Renal pelvis (tissue), 12 donors: ENCODE measurements at places on chromosomes 11 and 22.

DNA sequence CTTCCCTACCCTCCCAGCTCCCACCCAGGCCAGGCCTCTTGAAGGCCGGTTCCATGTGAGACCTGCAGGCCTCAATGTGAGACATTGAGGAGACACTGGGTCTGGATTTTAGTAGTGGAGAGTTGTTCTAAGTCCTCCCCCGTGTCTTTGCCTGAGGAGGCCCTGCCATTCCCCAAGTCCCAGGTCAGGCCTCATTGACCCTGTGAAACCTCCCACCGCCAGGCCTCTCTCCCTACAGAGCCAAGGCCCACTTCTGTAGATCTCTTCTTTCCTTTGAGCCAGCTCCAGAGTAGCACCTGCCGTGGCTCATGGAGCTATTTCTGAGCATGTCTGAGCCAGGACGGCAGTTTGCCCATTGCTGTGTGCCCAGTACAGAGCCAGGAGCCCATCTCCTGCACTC, 1419.6 kb downstream of the TBC1D22A start:
- no peak for DNase-seq

GRCh38 chr11:92332986-92333385, 108.4 kb downstream of the FAT3 start:
- peak; percentile 45 for DNase-seq

GRCh38 chr11:27972522-27973170, 135.3 kb downstream of the KIF18A start:
- no peak for DNase-seq

- DNase-seq: no peak
Measured at GRCh38 chr11:103946793-103947545, 89.5 kb upstream of the DDI1 start.

- no peak for DNase-seq
Measured at GRCh38 chr11:46505741-46506482, 87.9 kb downstream of the AMBRA1 start.

DNA sequence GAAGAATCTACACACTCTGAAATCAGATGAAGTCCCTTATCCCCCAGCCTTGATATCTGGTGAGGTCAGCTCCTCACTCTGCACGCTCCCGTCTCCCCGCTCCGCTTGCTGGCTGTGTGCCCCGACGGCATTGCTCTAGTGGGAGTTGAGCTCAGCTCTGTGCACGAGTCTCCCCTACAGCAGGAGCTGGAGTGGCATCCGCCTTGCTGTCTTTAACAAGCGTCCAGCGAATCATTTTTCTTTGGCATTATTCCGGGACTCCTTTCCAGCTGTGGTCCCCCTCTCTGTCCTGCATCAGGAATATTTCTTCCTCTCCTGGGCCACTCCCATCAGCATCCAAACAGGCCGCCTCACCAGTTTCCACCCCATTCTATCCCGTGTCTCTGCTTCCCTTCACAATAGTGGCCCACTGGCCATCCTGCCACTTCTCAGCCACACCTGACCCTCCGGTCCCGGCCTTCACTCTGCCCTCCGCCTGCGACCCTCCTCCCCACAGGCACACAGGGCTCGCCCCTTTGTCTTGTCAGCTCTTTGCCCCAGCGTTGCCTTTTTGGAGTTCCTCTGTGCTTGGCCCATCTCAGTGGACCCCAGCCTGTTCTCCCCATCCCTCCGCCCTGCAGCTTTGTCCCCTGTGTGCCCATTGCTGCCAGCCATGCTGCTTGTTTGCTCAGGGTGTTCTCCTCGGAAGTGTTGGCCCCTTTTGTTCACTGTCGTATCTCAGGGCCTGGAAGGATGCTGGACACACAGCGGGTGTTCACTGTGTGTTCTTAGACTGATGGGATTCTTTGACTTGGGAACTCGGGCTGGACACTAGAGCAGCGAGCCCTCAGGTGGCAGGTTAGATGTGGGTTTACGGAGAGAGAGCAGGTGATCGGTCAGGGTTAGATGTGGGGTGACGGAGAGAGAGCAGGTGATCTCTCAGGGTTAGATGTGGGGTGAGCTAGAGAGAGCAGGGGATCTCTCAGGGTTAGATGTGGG, 441.8 kb downstream of the TBC1D22A start:
- no peak for DNase-seq

GRCh38 chr11:80167766-80168165, 726.9 kb upstream of the TENM4 start:
- no peak for DNase-seq

DNA sequence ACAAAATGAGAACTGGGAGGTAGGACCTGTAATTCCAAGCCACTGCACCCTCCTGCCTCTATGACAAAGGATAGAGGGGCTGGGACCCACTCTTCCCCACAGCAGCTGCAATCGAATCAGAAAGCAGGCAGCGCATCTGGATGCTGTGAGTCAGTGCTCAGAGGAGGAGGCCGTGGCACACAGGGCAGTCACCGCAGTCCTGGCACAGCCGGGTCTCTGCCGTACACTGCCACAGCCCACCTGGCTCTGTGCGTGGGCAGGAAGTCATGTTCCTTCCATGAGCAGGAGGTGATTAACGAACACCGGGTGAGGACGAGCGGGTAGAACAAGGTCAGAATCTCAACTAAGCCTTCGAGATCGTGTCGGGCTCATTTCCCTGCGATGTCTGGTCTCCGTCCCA, 30.2 kb upstream of the PPFIA1 start:
- DNase-seq: no peak

GRCh38 chr11:76918941-76919386, 58.2 kb downstream of the ACER3 start:
- peak; percentile 62 for DNase-seq

DNA sequence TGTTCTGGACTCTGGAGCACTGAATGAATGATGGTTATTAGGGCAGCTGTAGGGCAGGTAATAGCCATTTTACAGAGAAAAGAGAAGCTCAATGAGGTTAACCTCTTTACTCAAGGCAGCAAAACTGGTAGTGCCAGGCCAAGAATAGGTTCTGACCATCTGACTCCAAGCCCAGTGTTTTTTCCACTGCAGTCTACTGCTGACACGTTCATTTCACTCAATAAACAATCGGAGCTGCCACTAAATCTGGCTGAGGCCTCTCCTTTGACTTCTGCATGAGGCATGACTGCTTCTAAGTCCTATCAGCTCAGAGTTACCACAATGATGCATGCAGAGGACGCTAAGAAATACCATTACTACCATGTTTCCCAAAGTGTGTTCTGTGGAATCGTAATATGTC, 117.6 kb downstream of the ARL14EP start:
- DNase-seq: no peak

DNA sequence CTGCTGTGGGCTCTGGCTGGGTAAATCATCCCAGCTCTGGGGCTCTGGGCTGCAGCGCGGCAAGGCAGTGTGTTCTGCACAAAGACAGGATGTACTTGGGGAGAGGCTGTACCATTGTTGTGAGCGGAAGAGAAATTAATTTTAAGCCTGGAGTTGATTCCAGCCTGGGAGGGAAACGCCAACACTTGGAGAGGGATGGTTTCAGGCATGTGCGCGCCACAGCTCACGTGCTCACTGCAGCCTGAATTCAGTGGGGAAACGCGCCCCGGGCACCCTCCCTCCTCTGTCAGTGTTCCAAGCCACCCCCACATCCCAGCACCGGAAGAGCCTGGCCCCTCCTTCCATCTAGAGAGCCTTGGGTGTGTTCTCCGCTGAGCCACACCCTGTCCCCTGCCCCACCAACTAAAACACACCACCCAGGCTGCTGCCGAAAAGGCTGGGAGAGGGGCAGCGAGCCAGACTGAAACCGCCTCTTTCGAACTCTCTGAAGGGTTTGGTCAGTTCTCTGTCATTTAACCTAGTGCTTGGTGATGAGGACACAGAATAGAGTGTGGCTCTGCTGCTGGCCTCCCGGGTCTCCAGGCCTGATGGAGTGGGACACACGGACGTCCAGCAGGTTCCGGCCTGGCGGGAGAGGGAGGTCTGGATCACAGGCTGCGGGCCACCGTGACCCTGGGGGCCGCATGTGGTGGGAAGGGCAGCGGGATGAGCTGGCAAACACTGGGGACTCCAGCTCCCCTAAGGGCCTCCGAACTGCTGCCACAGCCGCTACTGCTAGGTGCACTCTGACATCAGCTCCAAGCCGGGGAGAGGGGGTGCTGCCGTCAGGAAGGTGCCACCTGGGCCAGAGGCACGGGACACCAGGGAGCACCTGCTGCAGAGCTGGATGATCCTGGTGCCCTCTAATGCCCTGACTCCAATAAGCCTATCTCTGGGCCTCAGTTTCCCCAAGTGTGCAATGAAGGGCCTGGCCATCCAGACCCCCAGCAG, 230.8 kb downstream of the CTTN start:
- DNase-seq: no peak

- no peak for DNase-seq
Measured at GRCh38 chr22:40009951-40010671, 15.4 kb downstream of the FAM83F start.

DNA sequence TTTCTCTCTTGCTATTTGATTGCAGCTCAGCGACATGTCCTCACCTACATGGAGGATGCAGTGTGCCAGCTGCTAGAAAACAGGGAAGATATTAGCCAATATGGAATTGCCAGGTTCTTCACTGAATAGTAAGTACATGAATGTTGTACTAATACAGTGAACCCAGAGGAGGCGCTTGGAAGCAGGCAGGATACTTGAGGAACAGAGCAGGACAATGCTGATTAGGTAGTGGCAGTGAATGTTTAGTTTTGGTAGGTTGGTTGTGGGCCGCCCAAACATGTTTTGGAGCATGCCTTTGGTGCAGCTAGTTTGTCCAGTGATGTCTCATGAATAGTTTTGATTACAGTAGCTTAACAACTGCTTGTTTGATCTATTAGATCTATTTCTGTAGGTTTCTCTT, 50.6 kb downstream of the CSTPP1 start:
- DNase-seq: no peak

GRCh38 chr11:121630041-121630440, 177.3 kb upstream of the SORL1-AS1 start:
- no peak for DNase-seq

DNA sequence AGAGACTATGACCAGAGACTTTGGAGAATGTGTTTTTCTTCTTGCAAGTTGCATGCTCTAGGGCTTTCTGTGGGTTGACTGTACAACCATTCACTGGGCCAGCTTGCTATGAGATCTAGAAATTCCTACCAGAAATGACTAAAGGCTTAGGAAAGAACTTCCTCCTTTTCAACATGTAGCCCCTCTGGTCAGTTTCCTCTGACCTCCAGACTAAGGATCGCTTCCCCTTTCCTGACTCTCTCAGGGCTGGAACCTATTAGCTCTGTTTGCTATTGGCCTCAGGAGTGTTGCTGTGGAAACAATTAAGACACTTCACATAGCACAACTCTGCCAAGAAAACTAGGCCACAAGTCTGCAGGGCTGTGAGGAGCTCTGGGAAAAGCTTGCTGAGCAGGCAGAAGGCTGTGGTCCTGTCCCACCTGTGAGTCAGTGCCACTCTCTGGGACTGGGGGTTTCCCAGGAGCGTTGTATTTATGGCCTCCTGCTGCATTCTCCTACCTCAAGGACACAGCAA, 10.7 kb downstream of the CRY2 start:
- DNase-seq: no peak

- DNase-seq: no peak
Measured at GRCh38 chr11:77370217-77370616, 68.7 kb upstream of the GDPD4 start.

GRCh38 chr11:118916842-118917388, 8.8 kb downstream of the BCL9L start:
- no peak for DNase-seq

DNA sequence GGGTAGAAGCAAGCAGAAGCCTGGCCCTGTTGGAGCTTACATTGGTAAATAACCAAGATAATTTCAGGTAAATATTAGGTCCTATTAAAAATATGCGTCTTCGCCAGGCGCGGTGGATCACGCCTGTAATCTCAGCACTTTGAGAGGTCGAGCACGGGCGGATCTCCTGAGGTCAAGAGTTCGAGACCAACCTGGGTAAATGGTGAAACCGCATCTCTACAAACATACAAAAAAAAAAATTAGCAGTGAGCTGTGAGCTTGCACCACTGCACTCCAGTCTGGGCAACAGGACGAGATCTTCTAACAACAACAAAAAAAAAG, 529 bp upstream of the SULT4A1 start:
- no peak for DNase-seq

- DNase-seq: no peak
Measured at GRCh38 chr11:1735271-1735670, 15.1 kb downstream of the IFITM10 start.

GRCh38 chr11:68549789-68550484, 89.4 kb downstream of the PPP6R3 start:
- no peak for DNase-seq

DNA sequence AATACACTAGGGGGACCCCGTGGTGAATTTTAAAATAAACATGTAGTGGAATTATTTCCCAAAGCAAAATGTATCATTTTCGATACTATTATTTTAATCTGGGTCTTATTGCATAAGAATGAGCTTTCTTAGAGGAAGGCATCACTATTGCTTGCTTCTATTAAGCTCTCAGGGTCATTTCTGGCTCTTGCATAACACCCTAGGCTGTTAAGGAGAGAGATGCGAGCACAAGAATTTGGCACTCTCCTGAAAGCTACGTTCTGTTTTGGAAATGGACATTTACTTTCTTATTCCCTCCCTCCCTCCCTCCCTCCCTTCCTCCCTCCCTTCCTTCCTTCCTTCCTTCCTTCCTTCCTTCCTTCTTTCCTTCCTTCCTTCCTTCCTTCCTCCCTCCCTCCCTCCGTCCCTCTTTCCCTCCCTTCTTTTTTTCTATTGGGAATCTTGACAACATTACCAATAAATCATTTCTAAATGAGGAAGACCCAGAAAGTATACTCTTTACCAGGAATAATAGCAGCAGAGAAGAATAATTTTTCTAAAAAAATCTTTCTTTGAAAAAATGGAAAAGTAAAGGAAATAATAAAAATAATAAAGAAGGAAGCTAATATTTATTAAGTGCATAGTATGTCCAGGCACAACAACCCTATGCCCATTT, 83.6 kb upstream of the BDNF start:
- no peak for DNase-seq

DNA sequence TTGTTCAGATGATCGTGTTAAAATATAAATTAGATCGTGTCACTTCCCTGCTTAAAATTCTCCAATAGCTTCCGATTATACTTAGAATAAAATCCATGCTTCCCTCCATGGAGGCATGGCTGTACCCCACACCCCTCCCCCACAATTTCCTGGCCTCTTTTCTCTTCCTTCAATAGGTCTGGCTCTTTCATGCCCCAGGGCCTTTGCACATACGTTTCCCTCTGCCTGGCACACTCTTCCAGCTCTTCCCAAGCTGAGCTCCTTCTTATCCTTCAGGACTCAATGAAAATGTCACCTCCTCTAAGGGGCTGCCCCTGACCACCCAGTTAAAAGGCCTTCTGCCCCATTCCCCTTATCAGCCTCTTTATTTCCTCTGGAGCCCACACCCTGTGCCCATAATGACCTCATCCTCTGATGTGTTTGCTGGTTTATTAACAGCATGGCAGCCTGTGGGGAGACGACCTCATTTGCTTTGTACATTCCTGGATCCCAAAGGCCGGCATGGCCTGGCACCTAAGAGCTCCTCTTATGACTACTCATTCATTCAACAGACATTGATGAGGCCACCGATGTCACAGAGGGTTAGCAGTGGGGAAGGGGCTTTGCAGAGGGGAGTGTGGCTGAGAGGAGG, 9.0 kb upstream of the FLRT1 start:
- no peak for DNase-seq
